Naive thymus-derived CD4-positive, alpha-beta T cell (primary cell): ENCODE measurements at places on chromosomes 16 and 17. TPM values are rescaled to one million over a fixed set of nuclear protein-coding genes. Genes with fewer than 3 reads are reported as not detected.
A peak's percentile ranks its signal among the peaks of the same experiment; 100 is the strongest.

DNA sequence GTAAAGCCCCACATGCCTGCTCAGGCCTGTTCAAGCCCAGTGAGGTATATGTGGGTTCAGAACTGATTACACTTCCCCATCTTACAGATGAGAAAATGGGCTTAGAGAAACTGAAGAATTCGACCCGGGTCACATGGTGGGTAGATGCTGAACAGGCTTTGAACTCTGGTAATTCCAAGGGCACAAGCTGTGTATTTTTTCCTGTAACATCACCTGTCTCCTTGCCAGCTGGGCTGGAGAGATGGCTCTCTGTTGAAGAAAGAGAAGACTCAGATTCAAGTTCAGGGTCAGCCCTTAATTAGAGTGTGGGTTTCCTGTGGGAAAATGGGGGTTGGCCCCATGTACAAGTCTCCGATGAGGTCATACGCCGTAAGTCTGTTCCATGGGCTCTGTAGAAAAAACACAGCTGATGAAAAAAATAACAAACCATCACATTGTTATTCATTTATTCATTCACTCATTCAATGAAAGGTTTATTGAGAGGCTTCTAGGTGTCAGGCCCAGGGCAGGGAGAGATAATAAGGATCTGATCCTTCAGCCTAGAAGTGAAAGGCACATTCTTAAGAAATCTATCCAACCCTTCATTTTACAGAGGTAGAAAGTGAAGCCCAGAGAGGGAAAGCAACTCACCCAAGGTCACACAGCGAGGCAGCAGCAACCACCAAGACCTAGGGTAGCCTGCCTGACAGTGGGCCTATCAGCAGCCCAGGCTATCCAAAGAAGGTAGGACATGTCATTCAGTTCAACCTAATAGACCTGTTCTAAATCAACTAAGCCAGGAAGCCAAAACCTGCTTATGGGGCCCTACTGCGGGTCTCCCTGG, 482.8 kb downstream of the SOX9 start:
- DNase-seq = no peak

MT1M gene
- polyA plus RNA-seq = not detected

DNA sequence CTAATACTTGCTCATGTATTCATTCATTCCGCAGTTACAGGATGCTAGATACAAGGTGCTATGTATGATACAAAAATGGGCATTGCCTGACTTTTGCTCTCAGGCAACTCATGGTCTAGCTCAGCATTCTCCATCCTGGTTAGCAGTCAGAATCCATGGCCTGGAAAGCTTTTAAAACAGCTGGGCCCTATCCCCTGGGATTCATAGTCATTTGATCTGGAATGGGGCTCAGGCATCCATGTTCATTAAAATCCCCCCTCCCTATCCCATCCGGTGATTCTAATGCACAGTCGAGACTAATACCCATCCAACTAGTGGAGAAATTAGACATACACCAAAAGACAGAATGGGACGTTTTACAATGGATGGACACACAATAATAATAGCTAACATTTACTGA, 104.1 kb upstream of the TMEM132E start:
- no peak for DNase-seq

GRCh38 chr17:18314059-18314730, 599 bp downstream of the TOP3A start:
- DNase-seq = no peak

DNA sequence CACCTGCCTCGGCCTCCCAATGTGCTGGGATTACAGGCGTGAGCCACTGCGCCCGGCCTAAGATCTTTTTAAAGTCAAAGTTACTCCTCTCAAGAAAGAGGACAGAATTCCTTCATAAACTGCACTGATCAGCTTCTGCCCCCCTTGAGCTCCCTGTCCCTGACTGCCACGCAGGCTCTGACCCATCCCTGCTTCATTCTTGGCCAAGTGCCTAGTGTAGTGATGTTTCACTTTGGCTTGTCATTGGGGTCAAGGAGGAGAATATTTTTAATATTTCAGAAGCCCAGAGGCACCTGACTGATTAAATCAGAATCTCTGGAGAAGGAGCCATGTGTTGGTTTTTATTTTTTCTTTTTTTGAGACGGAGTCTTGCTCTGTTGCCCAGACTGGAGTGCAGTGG, 9.1 kb downstream of the MRM1 start:
- DNase-seq = no peak

EMC8 gene
- 26.1 TPM for polyA plus RNA-seq

EMP2 gene
- not detected for polyA plus RNA-seq

DNA sequence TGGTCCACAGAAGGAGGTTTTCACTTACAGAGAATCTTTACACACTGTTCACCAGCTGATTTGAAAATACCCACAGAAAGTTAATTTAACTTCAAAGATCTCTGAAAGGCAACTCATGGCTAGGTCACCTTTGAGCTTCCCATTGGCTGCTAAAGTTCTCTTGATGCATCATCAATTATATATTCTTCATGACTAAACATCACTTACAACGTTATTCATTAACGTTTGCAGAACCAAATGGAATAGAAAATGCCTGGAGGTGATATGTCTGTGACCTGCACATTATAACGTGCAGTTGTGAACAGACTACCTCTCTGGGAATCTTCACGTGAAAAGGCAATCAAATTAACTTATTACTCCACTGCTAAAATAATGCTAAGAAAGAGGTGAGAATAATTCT, 238.5 kb downstream of the ZFHX3 start:
- no peak for DNase-seq

- no peak for DNase-seq
Observed at GRCh38 chr16:78098595-78099270, 721 bp upstream of the WWOX start.

SSH2 gene
- polyA plus RNA-seq = 34.9 TPM

DNA sequence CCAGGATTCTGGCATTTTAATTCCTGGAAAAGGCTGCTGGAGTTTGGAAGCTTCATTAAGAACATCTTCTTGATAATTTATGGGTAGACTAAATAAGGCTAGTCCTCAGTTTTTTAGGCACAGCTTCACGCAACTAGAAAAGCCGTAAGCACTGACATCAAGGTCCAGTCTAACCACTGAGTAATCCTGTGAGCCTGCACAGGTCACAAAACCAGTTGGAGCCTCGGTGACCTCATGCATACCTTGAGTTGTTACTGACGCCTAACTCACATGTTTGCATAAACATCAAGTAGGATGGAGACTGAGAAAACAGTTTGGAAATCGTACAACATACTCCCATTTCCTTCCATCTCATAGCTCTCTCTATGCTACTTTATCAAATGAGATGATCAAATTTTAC, 63.8 kb upstream of the RCVRN start:
- no peak for DNase-seq

CTRB2 gene
- polyA plus RNA-seq = not detected

GRCh38 chr17:76484228-76484725, 16.9 kb downstream of the AANAT start:
- no peak for DNase-seq

GRCh38 chr17:27455914-27456680, at the start of gene KSR1:
KSR1 (plus strand) TSS chr17:27456448; CDS start chr17:27456644, 196 bp downstream.
- peak; percentile 77 for DNase-seq

GRCh38 chr17:57833179-57833939, 16.5 kb downstream of the MRPS23 start:
- DNase-seq = peak; percentile 39

OR3A3 gene
- polyA plus RNA-seq = not detected

DNA sequence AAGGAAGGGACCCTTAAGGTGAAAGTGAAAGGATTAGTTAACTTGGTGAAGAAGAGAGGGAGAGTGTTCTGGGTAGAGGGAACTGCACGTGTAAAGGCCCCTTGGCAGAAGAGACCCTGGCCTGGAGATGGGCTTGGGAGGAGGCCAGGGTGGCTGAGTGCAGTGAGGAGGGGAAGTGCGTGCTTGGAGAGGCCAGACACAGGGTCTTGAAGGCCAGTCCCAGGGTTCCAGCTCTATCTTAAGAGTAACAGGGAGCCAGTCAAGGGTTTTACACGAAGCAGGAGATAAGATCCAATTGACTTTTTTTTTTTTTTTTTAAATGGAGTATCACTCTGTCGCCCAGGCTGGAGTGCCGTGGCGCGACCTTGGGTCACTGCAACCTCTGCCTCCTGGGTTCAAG, 15.2 kb upstream of the DOK4 start:
- DNase-seq = no peak

GRCh38 chr16:3646348-3646920, 8.1 kb upstream of the DNASE1 start:
- no peak for DNase-seq

DNA sequence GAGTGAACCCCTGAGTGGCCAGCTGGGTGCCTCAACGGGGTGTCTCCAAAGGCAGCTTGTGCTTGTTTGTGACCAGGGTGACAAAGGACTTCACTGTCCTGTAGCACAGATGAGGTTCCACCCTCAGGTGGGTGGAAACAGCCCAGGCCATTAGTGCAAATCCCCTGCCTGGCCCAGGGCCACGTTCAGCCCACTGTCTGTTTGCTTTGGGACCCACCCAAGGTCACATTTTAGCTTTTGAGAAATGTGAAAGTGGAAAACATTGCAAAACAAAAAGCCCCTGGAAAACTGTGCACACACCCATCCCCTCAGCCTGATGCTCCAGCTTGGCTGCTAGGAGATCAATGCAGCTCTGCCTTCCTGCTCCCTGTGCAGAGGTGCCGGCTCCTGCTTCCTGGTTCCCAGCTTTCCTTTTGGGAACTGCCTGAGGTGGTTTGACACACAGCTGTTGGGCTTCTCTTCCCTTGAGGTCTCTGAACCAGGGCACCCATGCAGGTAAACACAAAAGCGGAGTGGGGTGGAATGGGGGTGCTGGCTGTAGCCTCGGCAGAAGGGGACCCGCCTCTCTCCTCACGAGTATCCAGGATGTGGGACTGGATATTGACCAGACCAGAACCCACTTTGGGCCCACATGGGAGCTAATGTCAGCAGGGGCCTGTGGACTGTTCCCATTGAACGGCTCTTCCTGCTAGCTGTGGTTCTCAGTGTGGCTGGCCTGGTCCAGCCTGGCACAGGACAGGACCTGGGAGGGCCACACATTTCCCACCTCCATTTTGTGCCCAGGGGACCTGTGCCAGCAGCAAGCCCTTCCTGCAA, 7.9 kb upstream of the SPHK1 start:
- DNase-seq = no peak

VWA3A gene
- not detected for polyA plus RNA-seq

DNA sequence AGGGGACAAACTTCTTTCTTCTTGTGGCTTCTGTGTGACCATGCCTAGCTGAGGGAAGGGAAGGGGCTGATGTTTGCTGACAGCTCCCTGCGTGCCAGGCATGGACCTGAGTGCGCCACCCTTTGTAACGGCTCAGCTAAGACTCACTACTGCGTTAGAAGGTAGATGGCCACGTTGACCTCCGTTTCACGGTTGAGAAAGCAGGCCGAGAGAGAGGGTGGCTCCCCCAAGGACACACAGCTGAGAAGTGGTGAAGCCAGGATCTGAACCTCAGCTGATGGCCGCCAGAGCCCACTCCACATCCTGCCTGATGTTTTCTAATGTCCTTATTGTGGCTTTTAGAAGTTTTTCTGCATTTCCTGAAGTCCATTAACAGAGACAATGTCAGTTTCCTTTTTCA, 45.1 kb downstream of the RGS9 start:
- no peak for DNase-seq

DNA sequence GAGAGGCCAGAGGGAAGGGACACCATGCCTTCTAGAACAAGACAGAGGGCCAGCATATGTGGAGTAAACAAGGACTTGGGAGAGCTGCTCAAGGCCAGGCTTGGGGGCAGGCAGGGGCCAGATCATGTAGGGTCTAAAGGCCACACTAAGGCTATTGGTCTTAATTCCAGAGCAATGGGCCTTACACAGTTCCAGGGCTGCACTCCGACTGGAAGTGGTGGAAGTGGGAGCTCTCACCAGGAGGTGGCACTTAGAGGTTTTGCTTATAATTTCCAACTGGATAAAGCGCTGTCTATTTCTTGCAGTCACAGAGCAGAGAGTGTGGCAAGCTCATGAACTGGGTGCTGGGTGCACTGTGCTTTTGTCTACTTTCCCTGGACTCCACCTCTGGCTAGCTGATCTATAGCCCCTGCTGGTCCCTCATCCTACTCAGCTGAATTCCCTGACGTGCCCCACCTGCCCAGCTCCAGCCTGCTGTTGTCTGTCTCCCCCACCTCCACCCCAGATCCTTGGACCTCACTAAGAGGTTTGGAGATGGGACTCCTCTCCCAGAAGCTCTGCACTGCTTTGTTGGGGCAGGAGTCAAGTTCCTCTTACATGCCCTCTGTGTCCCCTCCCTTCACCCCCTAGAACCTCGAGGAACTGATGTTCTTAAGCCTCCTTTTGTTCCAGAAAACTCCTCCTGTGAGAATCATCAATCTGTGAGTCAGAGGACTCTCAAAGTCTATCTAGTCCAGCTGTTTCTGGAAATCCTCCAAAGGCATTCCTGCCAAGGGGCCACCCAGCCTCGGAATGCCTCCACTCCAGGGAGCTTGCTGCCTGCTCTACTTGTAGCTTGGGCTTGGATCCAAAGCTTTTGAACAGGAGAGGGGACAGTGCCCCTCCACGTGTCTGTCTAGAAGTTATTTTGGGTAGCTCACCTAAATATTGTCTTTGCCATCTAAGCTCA, 48.1 kb upstream of the KSR1 start:
- no peak for DNase-seq

DNA sequence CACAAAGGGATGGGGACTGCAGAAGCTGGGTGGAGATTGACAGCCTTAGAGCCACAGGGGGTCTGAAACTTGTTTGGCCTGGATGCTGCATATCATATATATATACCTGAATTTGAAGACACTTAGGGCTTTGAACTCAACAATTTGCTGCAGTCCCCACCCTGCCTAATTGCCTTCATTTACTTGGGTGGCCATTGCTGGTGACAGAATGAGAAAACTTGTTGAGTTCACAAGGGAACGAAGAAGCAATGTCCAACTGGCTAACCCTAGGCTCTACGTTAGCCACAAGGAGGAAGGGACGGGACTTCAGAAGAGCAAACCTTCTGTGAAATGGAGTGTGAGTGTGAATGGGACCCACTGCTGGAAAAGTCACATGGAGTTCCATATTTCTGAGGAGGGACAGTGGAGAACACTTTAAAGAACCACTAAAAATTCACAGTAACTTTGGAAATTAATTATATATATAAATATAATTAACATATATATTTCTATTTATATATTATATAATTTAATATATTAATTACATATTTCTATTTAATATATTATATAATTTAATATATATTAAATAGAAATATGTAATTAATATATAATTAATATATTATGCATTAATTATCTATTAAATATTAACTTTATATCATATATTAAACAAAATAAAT, 215.3 kb upstream of the SOX9 start:
- no peak for DNase-seq

C16orf54 gene
- polyA plus RNA-seq = 44.1 TPM

HCRT gene
- not detected for polyA plus RNA-seq

ABAT gene
- 1.3 TPM for polyA plus RNA-seq
